Natural killer cell (primary cell): ENCODE measurements at places on chromosomes 2 and 18. TPM values are rescaled to one million over a fixed set of nuclear protein-coding genes. Genes with fewer than 3 reads are reported as not detected.

DNA sequence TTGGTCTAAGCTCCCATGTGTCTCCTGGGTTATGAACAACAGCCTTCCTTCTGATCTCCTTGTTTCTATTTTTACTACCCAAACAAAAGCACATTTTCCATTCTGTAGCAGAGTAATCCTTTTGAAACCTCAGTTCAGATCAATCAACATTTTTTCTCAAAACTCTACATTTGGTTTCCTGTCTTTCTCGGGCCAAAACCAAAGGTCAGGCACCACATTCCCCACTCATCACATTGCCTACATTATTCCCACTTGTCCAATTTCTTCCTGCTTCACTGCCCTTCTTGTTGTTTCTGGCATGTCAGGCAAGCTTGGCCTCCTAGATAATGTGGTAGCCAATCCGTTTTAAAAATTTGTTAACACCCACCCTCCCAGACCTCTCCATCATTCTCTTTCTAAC, 196.8 kb downstream of the PPP1R1C start:
- DNase-seq: no peak

Gene STPG4
- total RNA-seq: not detected

Gene TRIM43
- not detected for total RNA-seq

Gene SPATA3
- total RNA-seq: not detected

Gene ST6GAL2
- not detected for total RNA-seq

DNA sequence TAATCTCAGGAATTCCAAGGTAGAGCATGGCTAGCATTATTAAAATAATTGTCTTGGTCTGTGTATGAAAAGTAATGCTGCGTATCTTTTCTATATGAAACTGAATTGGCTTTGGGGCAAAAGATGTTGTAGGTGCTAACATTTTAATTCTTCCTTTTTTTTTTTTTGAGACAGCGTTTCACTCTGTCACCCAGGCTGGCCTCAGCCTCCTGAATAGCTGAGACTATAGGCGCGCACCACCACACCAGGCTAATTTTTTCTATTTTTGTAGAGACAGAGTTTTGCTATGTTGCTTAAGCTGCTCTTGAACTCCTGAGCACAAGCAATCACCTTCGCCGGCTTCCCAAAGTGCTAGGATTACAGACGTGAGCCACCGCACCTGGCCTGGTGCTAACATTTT, 172.6 kb upstream of the STON1 start:
- no peak for DNase-seq

DNA sequence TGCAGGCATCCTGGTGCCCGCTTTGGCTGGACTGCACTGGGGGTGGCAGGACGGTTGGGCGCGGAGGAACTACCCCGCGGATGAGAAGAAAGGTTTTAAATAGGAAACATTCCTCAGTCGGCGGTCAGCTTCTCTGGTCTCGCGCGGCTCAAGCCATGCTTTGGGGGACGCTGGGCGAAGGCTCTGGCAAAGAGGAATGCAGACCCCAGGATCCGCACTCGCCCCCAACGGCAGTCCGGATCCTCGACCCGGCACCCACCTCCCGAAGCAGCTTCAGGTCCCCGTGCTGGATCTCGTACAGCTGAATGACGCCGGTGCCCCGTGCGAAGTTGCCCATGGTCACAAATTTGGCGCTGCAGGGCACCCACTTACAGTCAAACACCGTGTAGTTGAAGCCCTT, 686 bp upstream of the PNO1 start:
- no peak for DNase-seq

Gene SAG
- 0.33 TPM for total RNA-seq

GRCh38 chr18:46379323-46379950, 275.3 kb downstream of the HAUS1 start:
- no peak for DNase-seq

Gene OR6B2
- total RNA-seq: not detected

GRCh38 chr18:46723856-46724415, 32.9 kb downstream of the ST8SIA5 start:
- no peak for DNase-seq

GRCh38 chr18:21053127-21053526, 58.5 kb downstream of the ROCK1 start:
- DNase-seq: no peak

DNA sequence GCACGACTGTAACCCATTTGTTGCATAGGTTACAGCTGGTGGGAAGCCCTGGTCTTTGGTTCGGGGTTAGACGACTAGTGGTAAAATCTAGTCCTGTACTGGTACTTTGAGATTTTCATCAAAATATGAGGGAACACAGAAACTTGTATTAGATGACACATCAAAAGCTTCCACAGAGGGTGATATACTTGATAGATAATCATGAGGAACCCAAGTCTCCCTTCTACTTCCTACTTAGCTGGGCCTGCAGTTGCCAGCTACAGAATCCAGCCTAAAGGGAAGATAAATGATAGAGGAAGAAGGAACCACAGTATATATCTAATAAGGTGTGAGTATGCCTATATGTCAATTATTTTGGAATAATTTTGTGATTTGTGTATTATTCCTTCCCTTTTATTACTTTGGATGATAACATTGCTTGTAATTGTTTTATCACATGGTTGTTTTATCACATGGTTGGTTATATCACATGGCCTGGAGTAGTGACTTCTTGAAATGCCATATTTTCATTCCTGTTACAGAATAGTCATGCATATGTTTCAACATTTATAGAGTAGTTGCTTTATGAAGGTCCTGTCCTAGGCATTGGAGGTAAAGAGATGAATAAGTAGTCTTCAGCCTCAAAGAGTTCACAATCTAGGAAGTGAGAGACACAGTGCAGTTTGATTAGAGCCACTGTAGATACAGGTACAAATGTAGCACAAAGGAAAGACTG, 2.9 kb downstream of the AGPS start:
- no peak for DNase-seq

DNA sequence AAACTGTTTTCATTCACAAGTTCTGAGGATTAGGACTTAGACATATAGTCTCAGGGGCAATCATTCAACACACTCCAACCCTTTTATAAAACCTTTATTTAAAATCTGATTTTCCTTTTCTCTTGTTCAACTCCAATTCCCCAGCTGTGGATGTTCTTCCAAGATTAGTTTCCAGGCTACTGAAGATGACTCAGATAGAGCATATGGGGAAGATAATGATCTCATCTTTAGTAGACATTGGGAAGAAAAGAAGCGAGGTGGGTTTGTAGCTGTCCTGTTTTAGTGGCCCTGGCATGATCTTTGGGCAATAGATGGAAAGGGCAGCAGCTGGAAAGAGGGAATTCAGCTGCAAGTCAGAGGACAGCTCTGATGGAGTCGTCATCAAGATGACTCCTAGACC, 247.7 kb upstream of the CCDC68 start:
- no peak for DNase-seq

Gene C1D
- total RNA-seq: 30.3 TPM

DNA sequence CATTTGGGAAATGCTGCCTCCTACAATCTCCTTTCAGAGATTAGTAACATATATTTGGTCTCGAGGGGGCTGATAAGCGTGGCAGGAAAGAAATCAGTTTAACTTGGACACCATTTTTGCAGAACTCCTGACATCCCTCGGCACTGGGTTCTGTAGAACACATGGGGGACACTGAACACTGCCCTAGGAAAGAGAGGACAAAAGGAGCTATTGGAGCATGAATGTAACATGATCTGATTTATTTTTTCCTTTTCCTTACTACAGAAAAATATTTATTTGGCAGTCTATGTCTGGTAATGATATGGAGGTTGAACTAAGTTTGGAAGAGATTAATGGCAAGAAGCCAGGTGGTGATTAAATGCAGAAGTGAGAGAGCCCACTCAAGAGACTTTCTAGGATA, 153.8 kb downstream of the AFF3 start:
- no peak for DNase-seq
